Iris pigment epithelial cell (primary cell): ENCODE measurements at places on chromosomes 2 and 18.
A peak's percentile ranks its signal among the peaks of the same experiment; 100 is the strongest.

DNA sequence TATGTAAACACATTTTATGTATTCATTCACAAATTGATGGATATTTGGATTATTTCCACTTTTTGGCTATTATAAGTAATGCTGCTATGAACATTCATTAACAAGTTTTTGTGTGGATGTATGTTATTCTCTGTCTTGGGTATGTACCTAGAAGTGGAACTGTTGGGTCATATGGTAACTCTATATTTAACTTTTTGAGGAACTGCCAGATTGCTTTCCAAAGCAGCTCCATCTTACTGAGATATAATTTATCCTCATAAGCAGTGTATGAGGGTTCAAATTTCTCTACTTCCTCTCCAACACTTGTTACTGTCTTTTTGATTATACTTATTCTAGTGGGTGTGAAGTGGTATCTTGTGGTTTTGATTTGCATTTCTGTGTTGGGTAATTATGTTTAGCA is 7.1 kb upstream of the EML6 start:
- no peak for DNase-seq

GRCh38 chr18:30920757-30921156 is 121.8 kb downstream of the DSC3 start:
- peak; percentile 16 for DNase-seq

- peak; percentile 81 for DNase-seq
Measured at GRCh38 chr2:163213661-163214081, 375.1 kb upstream of the KCNH7 start.

- DNase-seq = peak; percentile 83
Measured at GRCh38 chr2:217218269-217219163, 358.7 kb upstream of the TNP1 start.

- no peak for DNase-seq
Measured at GRCh38 chr2:58241546-58241864, 380 bp upstream of the FANCL start.

- DNase-seq = no peak
Measured at GRCh38 chr18:79510046-79510685, 114.4 kb downstream of the NFATC1 start.

- DNase-seq = no peak
Measured at GRCh38 chr2:126905991-126906390, 7.3 kb downstream of the TEX51 start.
